ENCODE measurements at places on chromosomes 1 and 21.

GRCh38 chr1:2296614-2297013, 68.5 kb downstream of the SKI start:
- DNase-seq: no peak

- no peak for DNase-seq
Observed at GRCh38 chr1:111792249-111792648, 36.5 kb downstream of the DDX20 start.

DNA sequence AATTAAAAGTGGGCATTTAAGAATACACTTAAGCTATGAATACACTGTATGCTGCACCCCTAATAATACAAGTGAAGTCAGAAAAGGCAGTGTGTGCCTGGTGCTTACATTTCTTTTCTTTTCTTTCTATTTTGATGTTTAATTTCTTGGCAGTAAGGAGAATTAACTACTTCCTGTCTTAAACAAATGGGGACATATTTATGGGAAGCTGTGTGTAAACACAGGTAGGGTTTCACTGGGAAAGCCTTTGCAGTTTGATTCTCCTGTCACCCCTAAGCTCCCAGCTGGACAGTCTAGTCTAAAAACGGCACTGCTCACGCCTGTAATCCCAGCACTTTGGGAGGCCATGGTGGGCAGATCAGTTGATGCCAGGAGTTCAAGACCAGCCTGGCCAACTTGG, 146.0 kb downstream of the MIS18A start:
- no peak for DNase-seq

- DNase-seq: no peak
Observed at GRCh38 chr1:160359559-160360226, 7.2 kb upstream of the NHLH1 start.

DNA sequence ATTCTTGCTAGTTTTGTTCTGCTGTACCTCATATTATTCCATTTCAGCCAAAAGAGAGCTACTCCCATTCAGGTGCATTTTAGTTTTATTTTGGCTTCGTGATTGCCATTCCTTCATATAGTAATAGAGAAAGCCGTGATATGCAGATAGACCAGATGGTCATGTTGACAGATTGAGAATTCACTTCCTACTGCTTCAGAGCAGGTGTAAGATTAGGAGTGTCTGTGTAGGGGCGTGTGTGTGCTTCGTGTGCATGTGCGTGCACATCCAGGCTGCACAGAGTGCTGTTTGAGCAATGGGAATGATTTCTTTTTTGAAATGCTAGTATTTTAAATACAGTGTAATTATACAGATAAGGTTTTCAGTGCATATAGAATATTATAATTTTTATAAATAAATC, 10.3 kb downstream of the NFIA start:
- no peak for DNase-seq

- DNase-seq: no peak
Observed at GRCh38 chr1:31643976-31644559, 608 bp downstream of the PEF1 start.

DNA sequence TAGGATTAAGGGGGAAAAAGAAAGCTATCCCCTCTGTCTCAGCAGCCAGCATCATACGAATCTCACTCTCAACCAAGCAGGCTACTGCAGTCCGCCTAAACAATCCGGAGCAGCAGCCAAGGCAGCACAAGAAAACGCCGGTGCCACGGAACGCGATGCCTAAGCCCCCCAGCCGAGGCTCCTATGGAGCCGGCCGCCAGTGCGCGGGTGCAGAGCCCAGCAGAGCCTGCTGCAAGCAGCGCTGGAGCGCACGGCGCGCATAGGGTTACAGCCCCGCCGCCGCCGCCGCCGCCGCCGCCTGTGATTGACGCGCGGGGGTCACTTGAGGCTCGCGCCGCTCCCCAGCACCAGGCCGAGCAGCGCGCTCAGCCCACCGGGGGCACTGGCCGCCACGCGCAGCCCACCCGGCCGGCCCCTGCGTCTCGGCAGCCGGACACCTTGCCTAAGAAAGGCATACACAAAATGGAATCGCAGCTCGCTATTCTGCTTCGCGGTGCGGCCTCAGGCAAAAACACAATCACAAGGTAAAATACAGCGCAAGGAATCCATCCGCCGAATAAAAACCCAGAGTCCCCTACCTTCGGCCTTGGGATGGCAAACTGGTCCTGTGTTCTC, 780 bp downstream of the HIVEP3 start:
- no peak for DNase-seq

DNA sequence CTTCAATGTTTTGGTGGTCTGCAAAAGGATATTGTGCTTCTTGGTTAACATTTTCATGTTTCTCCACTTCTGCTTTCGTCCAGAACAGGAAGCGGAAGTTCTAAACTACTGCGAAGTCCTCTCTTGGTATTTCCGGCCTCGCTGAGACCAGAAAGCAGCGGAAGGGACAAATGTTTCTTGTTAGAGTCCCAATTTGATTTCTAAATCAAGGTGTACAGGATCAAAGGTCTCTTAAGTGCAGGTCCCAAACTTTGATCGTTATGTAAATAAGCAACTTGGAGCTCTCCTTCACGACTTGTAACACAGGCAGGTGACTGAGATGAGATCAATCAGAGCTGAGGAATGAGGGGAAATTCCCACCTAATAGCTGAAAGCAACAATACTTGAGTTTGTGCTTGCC, 40.1 kb upstream of the HMCN1 start:
- DNase-seq: no peak

DNA sequence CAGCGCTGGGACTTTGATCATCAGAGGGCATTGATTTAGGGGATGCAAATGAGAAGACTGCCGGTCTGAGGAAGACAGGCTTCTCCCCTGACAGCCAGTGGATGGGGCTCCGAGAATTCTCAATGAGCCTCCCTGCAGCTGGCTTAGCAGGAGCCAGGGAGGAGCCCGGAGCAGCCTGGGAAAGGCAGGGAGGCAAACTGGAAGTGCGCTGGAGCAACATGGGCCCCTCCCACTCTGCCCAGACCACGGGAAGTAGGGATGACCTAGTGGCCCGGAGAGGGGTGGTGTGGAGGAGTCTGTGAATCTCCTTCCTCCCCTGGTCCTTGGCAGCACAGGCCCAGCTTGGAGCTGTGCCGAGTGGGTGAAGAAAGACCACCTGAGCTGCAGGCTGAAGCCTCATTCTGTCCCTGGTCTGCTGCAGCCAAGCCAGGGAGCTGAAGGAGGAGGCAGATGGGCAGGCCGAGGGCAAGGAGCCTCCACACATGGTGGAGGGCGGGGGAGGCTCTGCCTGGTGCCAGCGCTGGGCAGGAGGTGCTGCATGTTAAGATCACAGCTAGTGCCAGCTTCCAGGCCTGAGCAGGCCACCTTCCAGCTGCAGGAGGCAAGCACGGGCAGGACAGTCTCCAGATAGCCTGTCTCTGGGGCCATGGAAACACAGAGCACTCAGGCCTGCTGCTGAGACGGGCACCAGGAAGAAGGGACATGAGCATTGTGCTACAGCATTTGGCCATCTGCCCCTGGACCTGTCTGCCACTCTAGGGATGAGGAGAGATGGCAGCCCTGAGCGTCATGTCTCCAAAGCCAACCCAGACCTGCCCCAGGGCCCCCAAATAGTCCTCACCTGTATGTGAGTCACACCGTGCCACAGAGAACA, 12.2 kb upstream of the CLSTN1 start:
- peak; percentile 69 for DNase-seq

DNA sequence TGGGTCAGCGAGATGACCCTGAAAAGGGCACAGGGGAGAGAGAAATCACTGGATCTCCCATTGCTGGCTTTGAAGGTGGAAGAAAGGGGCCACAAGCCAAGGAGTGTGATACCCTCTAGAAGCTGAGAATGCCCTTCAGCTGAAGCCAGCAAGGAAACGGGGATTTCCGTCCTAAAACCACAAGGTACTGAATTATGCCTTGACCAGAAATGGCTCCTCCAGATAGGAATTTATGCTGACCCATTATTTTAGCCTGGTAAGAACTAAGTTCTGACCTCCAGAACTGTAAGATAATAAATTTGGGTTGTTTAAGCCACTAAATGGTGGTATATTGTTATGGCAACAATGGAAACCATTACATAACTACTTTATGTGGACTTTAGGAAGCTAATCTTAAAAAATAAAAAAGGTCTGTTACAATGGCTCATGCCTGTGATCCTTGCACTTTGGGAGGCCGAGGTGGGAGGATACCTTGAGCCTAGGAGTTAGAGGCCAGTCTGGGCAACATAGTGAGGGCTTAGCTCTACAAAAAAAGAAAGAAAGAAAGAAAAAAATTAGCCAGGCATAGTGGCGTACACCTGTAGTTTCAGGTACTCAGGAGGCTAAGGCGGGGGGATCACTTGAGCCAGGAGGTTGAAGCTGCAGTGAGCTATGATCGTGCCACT, 3.6 kb upstream of the H6PD start:
- DNase-seq: no peak

- no peak for DNase-seq
Observed at GRCh38 chr1:63073309-63074306, 248.8 kb upstream of the FOXD3 start.

DNA sequence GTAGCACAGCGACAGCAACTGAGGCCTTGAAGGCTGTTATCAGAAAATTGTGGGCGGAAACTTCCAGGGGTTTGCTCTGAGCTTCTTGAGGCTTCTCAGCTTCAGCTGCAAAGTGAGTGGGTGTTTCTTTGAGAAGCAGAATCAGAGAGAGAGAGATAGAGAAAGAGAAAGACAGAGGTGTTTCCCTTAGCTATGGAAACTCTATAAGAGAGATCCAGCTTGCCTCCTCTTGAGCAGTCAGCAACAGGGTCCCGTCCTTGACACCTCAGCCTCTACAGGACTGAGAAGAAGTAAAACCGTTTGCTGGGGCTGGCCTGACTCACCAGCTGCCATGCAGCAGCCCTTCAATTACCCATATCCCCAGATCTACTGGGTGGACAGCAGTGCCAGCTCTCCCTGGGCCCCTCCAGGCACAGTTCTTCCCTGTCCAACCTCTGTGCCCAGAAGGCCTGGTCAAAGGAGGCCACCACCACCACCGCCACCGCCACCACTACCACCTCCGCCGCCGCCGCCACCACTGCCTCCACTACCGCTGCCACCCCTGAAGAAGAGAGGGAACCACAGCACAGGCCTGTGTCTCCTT, at the start of gene FASLG:
TSS of gene FASLG (plus strand) at position 233 of the 583 bp plus-strand sequence. CDS start at position 332, 99 bp downstream.
- no peak for DNase-seq

GRCh38 chr1:152917794-152918193, 9.4 kb downstream of the IVL start:
- DNase-seq: no peak

- no peak for DNase-seq
Observed at GRCh38 chr1:154171223-154171583, 16.3 kb upstream of the NUP210L start.

GRCh38 chr1:94929351-94930217, 2.7 kb upstream of the CNN3 start:
- no peak for DNase-seq

DNA sequence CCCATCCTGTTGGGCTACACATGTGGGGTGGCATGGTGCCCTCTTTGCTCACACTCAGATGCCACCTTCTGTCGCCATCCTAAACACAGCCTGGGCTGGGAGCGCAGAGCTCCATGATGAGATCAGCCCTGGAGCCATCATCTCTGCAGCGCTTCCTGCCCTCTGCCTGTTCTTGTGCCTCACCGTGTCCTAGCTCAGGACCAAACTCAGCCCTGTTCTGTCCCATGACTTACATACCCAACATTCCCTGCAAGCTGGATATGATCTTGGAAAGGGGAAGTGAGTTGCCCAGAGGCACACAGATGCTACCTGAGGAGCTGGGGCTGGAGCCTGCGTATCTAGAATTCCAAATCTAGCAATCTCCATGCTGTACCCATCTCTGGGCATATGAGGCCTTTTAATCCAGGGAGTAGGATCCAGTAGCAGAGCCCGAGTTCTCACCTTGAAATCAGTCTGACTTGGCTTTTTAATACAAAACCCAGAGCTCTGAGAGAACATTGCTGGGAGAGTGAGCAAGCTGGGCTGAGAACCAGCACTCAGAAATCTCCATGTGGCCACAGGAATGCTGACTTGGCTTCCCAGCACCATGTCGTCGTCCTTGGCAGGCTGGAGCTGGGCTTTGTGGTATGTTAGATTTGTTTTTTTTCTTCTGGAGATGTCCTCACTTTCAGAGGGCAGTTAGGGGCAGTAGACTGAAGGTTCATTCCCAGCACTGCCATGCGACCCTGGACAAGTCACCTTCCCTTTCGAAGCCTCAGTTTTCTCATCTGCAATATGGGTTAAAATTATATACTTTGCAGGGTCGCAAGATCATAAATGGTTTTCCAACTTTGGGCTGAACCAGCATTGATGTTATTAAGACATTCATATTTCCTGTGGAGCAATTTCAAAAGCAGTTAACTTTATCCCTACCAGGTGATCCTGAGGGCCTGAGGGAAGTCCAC, 2.6 kb downstream of the ALPL start:
- no peak for DNase-seq

DNA sequence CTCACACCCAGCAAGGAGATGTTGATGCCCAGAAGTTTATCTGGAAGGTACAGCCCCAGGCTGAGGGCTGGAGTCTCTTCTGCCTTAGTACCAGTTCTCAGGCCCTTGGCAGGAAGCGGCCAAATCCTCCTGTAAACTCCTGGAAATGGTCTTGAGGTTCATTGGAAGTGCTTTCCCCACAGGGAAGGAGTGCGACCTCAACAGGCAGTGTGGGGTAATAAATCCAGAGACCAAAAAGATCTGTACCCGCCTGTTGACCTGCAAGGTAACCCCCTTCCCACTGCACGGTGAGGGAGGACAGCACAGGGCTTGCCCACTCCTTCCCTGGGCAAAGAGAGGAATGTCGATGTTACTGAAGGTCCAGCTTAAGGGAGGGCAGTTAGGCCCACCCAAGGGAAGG, 4.5 kb downstream of the ATXN7L2 start:
- no peak for DNase-seq

GRCh38 chr1:92797961-92798360, 13.1 kb upstream of the EVI5 start:
- DNase-seq: no peak

- DNase-seq: no peak
Observed at GRCh38 chr1:209755926-209756614, at the start of gene TRAF3IP3. Gene TRAF3IP3 (plus strand): TSS chr1:209756053. CDS start chr1:209760040, 3,987 bp downstream.

- no peak for DNase-seq
Observed at GRCh38 chr1:68378296-68379084, 71.3 kb downstream of the RPE65 start.

DNA sequence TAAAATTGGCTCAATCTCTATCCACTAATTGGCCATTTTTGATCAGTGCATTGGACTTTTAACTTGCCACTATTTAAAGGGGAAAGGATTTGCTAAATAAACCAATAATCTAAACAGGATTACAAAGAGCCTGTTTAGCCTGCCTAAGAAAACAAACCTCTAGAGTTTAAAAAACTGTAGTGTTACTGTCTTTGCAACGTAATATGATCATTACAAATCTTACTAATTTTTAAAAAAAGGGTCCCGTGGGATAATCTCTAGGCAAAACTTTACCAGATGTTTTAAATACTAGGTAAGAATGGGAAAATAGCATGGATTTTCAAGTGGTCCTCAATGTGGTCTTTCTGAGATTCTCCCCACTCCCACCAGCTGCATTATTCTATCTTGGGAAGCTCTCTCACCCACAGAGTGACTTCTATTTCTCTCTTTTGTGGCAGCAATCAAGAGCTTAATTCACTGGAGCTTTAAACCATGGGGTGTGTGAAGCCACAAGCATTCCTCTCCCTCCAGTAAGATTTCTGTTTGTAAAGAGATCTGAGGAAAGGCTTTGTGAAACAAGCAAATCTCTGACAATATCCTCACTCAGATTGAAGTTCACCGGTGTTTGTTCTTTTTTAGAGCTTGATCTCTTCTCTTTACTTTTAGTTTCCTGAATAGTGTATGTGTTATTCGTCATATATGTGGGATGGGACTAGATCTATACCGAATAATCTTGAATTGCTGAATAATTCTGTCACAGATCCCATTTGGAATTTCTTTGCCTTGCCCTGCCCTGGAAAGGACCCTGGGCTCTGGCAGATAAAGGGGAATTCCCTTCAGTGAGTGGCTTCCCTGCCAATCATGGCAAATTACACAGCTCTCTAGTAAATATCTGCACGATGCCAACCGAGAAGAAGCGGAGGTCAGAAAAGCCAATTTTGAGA, 132.2 kb downstream of the TLR5 start:
- no peak for DNase-seq
